ENCODE measurements at places on chromosomes 6 and 20.
A peak's percentile ranks its signal among the peaks of the same experiment; 100 is the strongest.

DNA sequence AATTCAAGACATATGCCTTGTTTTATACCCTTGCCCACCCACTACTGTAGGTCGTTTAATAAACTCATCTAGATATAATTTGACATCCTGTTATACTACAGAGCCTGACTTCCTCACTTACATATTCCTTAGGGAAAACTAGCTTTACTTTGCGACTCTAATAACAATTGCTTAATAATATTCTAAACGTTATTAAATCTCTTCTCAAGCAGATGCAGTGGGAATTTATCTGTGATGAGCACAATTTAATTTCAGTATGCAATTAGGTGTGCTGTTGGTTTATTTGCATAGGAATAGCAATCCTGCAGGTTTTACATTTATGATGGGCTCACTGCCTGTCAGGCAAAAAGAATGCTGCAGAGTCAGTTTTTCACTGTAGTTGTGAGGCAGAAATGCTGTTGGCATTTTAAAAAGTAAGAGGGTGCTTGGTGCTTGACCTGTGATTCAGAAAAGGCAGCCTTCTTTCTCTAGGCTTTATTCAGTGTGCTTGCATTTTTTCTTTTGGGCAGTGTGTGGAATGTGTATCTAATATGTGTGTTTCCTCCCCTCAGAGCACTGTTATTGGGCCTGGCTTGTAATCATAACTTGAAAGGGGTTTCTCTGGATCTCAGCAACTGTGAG is 152.3 kb upstream of the SCGN start:
- no peak for DNase-seq

GRCh38 chr6:129393654-129394053 is 316.3 kb downstream of the ARHGAP18 start:
- no peak for DNase-seq

GRCh38 chr6:53326372-53327016 is 22.3 kb downstream of the ELOVL5 start:
- DNase-seq, result peak; percentile 48

DNA sequence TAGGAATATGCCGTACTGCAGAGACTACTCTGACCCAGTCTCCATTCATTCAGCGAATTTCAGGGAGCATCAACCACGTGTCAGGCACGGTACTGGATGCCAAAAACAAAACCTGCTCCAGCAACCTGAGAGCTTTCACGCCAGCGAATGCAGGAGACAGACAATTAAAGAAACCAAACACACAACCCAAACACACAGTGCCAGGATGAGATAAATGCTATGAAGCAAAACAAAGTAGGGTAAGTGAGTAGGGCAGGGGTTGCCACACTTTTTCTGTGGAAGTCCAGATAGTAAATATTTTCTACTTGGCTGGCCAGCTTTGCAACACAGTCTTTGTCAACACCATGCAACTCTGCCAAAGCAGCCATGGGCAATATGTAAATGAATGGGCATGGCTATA is 10.0 kb downstream of the MOCS1 start:
- DNase-seq, result no peak

DNA sequence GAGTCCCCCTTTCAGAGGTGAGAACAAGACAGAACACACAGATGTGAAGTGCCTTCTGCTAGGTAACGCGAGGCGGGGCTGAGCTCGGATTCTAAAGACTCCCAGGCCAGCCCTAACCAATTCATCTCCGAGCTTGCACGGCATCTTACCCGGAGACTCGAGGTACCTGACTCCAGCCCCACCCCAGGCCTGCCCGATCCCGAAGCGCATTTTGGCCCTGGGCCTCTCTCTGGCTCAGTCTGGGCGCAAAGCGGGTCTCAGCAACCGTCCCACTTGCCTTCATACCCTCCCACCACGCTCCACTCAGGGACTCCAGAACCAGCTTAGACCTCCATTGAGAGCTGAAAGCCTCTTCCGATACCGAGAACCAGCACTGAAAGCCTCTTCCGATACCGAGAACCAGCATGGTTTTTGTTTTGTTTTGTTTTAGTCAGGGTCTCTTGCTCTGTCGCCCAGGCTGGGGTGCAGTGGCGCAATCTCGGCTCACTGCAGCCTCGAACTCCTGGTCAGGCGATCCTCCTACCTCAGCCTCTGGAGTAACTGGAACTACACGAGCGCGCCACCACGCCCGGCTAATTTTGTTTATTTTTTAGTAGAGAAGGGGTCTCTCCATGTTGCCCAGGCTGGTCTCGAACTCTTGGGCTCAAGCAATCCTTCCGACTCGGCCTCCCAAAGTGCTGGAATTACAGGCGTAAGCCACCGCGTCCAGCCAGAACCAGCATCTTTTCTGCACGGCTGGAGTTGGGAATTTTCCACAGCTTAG is 557 bp upstream of the DYNLRB1 start:
- peak; percentile 74 for DNase-seq

DNA sequence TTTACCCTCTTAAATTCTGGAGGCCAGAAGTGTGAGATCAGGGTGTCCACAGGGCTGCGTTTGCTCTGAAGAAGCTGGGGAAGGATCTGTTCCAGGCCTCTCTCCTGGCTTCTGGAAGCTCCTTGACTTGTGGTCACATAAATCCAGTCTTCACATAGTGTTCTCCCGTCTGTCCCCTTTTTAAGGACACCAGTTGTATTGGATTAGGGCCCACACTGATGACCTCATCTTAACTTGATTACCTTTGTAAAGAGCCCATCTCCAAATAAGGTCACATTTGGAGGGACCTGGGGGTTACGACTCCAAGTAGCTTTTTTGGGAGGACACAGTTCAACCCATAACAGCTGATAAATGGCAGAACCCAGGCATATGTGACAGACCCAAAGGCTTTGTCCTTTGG is 20.0 kb upstream of the WFDC2 start:
- DNase-seq, result no peak

DNA sequence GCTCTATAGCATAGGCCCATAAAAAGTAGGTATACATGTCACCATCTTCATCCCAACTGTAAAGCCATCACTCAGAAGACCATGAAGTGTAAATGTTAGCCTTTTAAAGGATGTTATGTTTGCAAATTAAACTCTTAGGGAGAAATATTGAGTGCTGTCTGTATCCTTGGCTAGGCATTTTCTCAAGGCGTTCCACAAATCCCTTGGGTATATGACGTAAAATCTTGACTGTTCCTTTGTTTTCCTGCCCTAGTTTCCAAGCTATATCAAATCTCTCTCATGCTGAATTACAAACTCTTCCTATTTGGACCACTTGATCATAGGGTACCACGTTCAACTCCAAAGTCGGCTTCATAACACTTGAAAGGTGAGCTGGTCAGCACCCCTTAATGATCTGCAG is 486.2 kb downstream of the HDGFL1 start:
- no peak for DNase-seq

GRCh38 chr6:152248980-152249379 is 388.2 kb downstream of the SYNE1 start:
- no peak for DNase-seq

DNA sequence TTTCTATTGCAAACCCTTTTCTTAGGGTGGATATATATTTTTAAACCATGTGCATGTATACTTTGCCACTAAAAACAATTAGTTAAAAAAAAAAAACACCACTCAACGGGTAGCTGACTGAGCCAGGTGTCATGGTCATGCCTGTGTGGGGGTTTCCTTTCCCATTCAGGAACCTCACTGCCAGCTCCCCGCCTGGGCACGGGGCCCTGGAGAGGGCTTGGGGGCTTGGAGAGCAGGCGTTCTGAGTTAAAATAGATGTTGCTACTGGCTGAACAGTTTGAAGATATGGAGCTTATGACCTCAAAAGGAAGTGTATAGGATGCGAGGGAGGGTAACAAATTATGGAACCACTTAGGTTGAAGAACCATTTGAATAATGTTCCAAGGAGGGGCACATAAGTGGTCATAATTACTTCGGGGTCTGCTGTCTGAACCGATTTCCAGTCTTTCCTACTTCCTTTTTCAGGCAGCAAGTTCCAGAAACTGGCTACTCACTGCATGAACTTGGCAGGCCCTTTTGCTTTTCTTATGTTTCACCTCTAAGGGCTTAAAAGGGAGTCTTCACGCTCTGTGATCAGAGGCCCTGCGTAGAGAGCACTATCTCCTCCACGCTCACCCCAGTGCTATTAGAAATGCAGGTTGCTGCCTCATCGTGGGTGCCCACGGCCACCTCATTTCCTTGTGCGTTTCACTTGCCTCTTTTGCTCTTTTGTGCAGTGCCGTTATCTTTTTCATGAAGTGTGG is 9.9 kb downstream of the STX16 start:
- DNase-seq, result no peak
